Natural killer cell (primary cell): ENCODE measurements at places on chromosomes 6 and 20. TPM values are rescaled to one million over a fixed set of nuclear protein-coding genes. Genes with fewer than 3 reads are reported as not detected.

The ENPP5 gene
- total RNA-seq: 9.3 TPM

The MLIP gene
- not detected for total RNA-seq

The GPR6 gene
- not detected for total RNA-seq

The HLA-DOA gene
- 1.2 TPM for total RNA-seq

The SFT2D1 gene
- total RNA-seq: 44.7 TPM

The MYO6 gene
- total RNA-seq: 6.6 TPM

GRCh38 chr6:61586934-61587537 is 699.0 kb downstream of the KHDRBS2 start:
- H3K36me3 ChIP-seq: no peaks in the 10 kb centered on the region
- H3K4me1 ChIP-seq: no peaks in the 10 kb centered on the region
- no peak for DNase-seq
- no peaks in the 10 kb centered on the region for H3K27me3 ChIP-seq
- H3K27ac ChIP-seq: no peak overlapping the region

- H3K36me3 ChIP-seq: no peaks in the 10 kb centered on the region
- no peak overlapping the region for H3K4me3 ChIP-seq
- no peak for DNase-seq
- no peaks in the 10 kb centered on the region for H3K4me1 ChIP-seq
Measured at GRCh38 chr6:47727391-47727790, 29.0 kb downstream of the ADGRF4 start.
